GM19239 (cell line): ENCODE measurements at places on chromosomes 2 and 18.

DNA sequence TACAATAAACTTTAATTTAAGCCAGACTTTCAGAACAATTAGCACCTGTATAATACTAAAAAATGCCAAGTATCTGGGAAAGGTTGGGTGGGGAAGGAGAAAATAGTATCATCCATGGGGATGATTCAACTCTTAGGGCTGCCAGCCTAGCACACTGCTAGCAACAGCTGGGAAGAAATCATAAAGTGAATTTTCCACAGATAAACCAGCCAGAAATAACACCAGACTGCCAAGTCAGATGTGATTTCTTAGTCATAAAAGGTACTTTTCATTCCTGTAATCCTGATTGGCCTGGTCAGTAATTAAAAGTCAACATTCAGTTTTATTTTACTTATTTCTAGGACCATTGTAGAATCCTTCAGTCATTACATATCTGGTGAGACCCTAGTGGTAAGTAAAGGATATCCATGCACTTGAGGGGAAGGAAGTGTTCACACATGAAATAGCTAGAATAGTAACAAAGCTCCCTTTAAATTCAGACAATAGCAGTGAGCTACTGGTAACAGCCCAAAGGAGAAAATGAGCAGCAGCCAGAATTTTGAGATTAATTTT lies 59.4 kb downstream of the LIMS1 start:
- DNase-seq, result no peak

DNA sequence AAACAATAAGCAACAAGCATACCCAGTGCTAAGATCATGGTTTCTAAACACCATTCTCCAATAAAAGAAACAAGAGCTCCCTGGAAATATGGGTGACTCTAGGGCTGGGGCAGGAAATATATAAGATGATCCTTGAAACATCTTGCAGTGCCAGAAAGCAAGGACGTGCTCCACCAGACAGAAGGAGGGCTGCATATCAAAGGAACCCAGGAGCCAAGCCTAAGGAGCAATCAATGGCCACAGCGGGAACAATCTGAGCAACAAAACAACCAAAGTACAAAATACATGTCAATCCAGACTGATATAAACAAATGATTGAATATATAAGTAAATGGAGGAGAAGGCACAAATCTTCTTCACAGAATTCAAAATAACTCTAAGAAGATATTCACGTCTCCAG lies 10.1 kb downstream of the SPIRE1 start:
- DNase-seq, result no peak

GRCh38 chr18:79579807-79580497 lies 99.7 kb upstream of the CTDP1 start:
- DNase-seq, result no peak

- DNase-seq, result no peak
Measured at GRCh38 chr2:213376644-213377043, 92.4 kb downstream of the SPAG16 start.

- no peak for DNase-seq
Measured at GRCh38 chr18:44733069-44733753, 52.5 kb downstream of the SETBP1 start.

GRCh38 chr2:47310801-47311560 lies 92.0 kb upstream of the MSH2 start:
- DNase-seq, result no peak

DNA sequence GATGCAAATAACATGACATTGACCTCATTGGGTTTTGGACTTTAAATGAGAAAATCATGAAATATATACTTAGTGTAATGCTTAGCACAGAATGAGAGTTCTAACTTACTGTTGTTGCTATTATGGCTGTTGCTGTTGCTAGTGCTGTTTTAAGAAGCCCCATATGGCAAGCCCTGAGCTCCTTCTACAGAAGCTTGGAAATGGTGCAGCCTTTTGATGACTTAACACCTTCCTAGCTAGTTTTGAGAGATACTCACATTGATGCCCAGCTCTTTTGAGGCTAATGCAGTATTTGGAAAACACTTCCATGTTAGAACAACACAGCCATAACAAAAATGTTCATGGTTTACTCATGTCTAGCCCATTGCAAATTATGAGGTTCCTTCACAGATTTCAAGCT lies 30.9 kb downstream of the OSR1 start:
- no peak for DNase-seq

DNA sequence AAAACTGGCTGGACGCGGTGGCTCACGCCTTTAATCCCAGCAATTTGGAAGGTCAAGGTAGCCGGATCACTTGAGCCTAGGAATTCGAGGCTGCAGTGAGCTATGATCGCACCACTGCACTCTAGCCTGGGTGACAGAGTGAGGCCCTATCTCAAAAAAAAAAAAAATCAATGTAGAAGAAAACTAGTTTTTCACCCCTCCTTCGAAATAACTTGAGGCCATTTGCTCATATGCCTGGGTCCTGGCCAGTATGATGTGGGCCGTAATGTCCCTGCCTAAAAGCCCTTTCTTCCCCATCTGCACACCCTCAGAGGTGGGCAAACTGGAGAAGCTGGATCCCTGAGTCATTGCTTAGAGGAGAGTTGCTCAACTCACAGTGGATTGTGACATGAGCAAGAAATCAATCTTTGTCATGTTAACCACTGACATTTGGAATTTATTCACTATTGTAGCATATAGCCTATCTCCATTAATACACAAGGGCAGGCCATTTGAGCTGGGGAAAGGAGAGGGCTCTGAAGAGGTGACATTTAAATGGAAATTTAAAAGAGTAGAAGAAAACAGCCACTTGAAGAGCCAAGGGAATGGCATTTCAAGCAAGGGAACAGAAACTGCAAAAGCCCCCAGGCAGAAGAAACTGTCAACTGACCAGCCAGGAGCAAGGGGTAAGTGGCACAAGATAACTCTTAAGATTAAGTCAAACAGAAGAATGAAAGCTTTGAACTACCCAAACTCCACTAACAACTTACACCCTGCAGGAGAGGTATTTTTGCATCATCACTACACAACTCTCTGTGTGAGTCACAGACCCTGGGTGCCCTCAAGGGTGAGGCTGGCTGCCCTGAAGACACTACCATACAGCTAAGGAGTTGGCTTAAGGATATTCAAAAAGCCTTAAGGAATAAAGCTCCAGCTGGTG lies 7.6 kb upstream of the METTL21A start:
- DNase-seq, result no peak

GRCh38 chr2:135909976-135910375 lies 33.7 kb upstream of the MCM6 start:
- no peak for DNase-seq

- DNase-seq, result no peak
Measured at GRCh38 chr2:40450066-40450795, 1.7 kb downstream of the SLC8A1 start.
